ENCODE measurements at places on chromosomes 7 and 10.

GRCh38 chr10:124942317-124943169, 620 bp downstream of the ZRANB1 start:
- no peak for DNase-seq

GRCh38 chr7:16447876-16448275, 17.7 kb downstream of the SOSTDC1 start:
- DNase-seq: no peak

- no peak for DNase-seq
Measured at GRCh38 chr7:130182990-130183389, 22.2 kb downstream of the TMEM209 start.

DNA sequence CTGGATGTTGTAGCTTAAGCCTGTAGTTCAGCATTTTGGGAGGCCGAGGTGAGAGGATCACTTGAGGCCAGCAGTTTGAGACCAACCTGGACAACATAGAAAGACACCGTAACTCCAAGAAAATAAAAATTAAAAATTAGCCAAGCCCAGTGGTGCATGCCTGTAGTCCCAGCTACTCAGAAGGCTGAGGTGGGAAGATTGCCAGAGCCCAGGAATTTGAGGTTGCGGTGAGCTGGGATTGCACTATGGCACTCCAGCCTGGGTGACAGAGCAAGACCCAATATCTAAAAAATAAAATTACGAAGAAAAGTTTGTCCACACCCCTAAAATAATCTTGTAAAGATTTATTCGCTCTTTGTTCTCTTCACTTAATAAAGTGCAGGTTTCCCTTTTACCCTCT, 951.0 kb downstream of the TYW1 start:
- DNase-seq: no peak
